EL (cell line): ENCODE measurements at places on chromosomes 12 and 14.

- DNase-seq, result peak; percentile 47
These were observed 166.1 kb upstream of the E2F7 start for GRCh38 chr12:77231501-77231918.

DNA sequence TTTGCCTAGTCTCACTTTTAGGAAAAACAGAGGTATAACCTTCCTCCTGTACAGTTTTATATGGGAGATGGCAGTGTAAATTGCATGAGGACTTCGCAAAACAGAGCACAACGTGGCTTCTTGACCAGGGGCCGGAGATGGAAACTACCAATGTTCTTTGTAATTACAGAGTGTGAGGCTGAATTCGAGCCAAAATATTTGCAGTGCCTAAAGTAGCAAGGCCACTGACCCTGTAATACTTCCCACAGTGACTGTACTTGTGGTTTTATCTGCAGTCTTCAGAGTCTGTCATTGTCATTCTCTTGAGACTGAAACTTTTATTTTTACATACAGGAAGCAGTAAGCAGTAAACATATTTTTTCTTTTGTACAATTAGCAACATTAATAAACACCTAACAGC, 98.9 kb downstream of the RERG start:
- no peak for DNase-seq

GRCh38 chr12:62575036-62575435, 108.4 kb downstream of the MON2 start:
- no peak for DNase-seq

DNA sequence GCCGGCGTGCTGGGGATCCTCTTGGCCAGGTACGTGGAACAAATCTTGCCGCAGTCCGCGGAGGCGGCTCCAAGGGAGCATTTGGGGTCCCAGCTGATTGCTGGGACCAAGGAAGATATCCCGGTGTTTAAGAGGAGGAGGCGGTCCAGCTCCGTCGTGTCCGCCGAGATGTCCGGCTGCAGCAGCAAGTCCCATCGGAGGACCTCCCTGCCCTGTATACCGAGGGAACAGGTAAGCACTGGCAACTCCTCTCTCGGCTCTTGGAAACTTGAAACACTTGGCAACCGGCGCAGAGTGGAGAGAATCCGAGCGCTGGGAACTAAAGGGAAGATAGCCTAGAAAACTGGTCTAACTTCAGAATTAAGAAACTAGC, 1.7 kb downstream of the PDE3A start:
- peak; percentile 34 for DNase-seq

- DNase-seq, result no peak
These were observed 71.8 kb upstream of the OVCH1 start for GRCh38 chr12:29569132-29569757.

- peak; percentile 56 for DNase-seq
These were observed 16.9 kb downstream of the PLEKHG7 start for GRCh38 chr12:92719674-92720073.

DNA sequence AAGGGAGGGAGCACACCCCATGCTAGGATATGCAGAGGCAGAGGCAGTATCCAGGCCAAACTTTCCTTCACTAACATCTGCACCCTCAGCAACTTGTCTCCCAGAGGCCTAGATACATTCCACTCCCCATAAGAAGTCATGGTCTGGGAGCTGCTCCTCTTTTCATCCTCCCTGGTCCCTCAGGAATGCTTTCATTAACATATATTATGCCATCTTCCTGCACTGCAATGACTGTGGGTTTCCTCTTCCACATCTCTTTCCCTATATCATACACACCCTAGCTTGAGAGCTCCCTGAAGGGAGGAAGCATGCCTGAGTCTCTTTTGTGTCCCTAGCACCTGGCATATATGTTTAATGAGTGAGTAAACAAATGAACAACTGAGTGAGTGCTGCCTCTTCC, 8.6 kb downstream of the DDN start:
- DNase-seq, result no peak

DNA sequence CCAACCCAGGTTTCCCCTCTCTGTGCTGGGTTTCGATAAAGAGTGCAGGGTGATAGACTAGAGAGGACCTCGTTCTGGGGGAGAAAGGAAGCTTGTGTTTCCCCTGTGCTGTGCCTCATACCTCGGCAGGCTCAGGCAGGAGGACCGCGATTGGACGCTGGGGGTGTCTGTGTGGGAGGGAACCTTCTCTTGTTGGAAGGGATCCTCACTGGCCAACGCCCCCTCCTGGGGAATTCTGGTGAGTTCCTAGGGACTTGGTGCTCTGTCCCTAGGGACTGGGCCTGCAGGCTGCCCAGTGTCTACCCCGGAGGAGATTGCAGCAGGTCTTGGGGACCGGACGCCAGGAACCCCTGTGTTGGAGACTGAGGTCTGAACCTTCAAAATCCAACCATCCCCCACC, 157.4 kb upstream of the PRMT8 start:
- DNase-seq, result peak; percentile 39
